ENCODE measurements at places on chromosomes 3 and 15.

GRCh38 chr3:62696011-62696410, 179.2 kb downstream of the CADPS start:
- no peak for DNase-seq

GRCh38 chr3:11953350-11953749, 50.8 kb upstream of the SYN2 start:
- no peak for DNase-seq

GRCh38 chr3:46132565-46132964, 75.5 kb downstream of the CCR1 start:
- DNase-seq: no peak

DNA sequence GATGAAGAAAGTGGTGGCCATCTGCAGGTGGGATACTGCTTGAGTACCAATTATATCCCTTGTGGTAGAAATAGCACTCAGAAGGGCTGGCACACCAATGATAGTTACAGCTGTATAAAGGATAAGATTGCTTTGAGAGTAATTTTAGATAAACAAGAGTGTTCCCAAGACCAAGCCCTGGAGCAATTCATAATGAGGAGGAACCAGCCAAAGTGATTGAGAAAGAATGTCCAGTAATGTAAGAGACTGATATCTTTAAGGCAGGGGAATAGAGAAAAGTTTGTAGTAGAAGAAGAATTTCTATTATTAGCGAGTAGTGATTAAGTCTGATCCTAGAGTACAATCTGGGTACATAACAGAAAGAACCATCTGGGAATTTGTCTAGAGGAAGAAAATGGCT, 945.1 kb downstream of the OTOL1 start:
- no peak for DNase-seq

DNA sequence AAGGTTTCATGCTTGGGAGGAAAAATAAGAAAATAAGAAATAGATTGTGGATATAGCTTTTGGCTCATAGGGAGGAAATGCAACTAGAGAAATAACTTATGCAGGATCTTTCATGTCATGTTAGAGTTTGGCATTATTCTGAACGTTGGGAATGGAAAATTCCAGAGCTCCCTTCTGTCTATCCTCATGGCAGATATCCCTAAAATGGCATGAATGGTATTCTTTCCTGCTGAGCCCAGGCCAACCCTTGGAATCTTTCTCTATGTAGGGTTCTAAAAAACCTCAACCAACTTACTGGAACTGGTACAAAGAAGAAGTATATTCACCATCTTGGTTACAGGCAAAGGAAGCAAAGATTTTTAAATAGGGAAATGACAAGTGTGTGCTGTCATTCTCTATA, 212.5 kb downstream of the CHST2 start:
- no peak for DNase-seq

GRCh38 chr3:24166515-24166914, 221.4 kb downstream of the NR1D2 start:
- DNase-seq: no peak
